ENCODE measurements at places on chromosomes 3 and 15. TPM values are rescaled to one million over a fixed set of nuclear protein-coding genes. Genes with fewer than 3 reads are reported as not detected.

The GPR27 gene
- polyA plus RNA-seq, result 19.6 TPM

The DNAH12 gene
- 0.03 TPM for polyA plus RNA-seq

The ACY1 gene
- polyA plus RNA-seq, result 14.5 TPM

The TMIE gene
- not detected for polyA plus RNA-seq

The CCR5 gene
- 3.1 TPM for polyA plus RNA-seq

The TRAT1 gene
- 0.33 TPM for polyA plus RNA-seq

The ADAMTSL3 gene
- not detected for polyA plus RNA-seq

The MFGE8 gene
- not detected for polyA plus RNA-seq

The SLC2A2 gene
- not detected for polyA plus RNA-seq

The PRSS50 gene
- polyA plus RNA-seq, result not detected

The CHRD gene
- not detected for polyA plus RNA-seq

The NEK10 gene
- polyA plus RNA-seq, result not detected

The MYRIP gene
- polyA plus RNA-seq, result not detected

The SCN5A gene
- not detected for polyA plus RNA-seq

The WDR49 gene
- 1.1 TPM for polyA plus RNA-seq

The IL17RB gene
- polyA plus RNA-seq, result not detected

The SPPL2A gene
- polyA plus RNA-seq, result 204 TPM

The HYAL1 gene
- polyA plus RNA-seq, result 0.57 TPM

The C2CD4A gene
- polyA plus RNA-seq, result not detected
